SK-N-SH treated with all-trans-retinoic acid at 6 μM for 48 hours (cell line): ENCODE measurements at places on chromosomes 12 and 14.

DNA sequence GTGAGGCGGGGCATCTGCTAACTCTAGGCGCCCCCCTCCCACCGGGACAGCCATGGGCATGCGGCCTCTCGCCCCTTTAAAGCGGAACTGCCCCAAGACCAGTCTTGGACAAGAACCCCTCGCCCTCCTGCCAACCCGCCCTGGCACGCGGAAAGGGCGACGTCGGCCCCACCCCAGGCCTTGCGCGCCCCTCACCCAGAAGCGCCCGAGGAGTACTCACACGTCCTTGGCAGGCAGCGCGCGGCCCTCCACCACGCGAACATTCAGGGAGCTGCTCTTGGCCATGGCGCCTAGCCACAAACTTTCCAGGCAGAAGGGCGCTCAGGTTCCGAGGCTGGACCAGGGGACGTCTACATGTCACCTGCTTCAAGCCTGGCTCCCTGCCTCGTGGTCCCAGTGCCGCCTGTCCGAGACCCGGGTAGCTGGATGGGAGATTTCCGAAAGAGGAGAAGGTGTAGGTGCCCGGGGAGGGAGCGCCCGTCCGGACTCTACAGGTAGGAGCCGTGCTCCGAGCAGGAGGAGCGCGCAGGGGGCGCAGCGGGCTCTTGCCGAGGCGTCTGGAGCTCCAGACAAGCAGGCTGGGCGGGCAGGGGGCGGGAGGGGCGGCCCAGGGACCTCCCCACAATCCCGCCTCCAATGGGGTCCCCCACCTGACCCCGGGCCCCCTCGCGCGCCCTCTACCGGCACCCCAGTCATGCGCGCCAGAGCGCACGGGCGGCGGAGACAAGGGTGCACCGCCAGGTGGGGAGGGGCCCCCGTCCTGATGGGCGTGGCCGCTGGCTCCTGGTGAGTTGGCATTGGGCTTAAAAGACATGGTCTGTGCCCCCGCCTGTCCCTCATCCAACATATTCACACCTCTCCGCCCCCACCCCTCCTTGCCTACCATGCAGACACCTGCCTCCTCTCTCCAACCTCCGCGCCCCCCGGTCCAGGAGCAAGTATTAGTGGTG is at the start of gene RASAL1:
TSS of gene RASAL1 (minus strand) at position 584 of the 950 bp plus-strand sequence. CDS start at position 285, 299 bp downstream.
- ATAC-seq: peak; percentile 54

- ATAC-seq: no peak
Observed at GRCh38 chr14:56953884-56954283, 143.6 kb upstream of the OTX2 start.

DNA sequence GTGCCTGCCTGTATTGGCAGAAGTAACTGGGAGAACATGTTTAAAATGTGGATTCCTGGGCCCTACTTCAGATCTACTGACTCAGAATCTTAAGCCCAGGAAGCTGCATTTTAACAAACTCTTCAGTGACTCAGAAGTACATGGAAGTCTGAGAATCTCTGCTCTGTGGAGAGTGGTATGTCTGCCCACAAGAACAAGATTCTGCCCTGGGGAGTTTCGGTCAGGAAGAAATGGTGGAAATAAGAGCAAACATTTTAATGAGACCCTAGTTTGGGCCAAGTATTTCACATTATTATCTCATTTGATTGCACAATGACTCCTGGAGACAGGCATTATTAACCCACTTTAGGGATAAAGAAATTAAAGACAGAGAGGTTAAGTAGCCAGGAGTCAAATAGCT is 8.2 kb downstream of the ALDH1L2 start:
- ATAC-seq: no peak

- no peak for ATAC-seq
Observed at GRCh38 chr12:127496255-127496654, 770.7 kb upstream of the TMEM132C start.

GRCh38 chr12:131449027-131449426 is 261.9 kb upstream of the SFSWAP start:
- no peak for ATAC-seq
